ENCODE measurements at places on chromosomes 16 and 17.
A peak's percentile ranks its signal among the peaks of the same experiment; 100 is the strongest.

- DNase-seq: no peak
These were observed 21.7 kb upstream of the DOK4 start for GRCh38 chr16:57508035-57508425.

GRCh38 chr17:57457188-57457587, 200.9 kb downstream of the MSI2 start:
- DNase-seq: no peak

DNA sequence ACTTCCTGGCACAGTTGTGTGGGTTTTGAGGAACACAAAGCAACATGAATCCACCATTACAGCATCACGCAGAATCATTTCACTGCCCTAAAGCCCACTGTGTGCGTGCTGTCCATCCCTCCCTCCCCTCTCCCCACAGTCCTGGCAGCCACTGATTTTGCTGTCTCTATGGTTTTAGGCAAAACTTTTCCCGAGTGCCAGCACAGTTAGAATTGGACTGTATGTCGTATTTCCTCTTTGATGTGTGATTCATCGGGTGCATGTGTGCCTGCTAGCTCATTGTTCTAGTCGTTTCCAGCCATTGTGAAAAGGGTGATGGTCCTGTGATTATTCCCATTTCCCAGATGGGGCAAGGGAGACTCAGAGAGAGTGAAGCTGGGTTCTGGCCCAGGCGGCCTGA, 12.7 kb downstream of the KLHL36 start:
- no peak for DNase-seq

DNA sequence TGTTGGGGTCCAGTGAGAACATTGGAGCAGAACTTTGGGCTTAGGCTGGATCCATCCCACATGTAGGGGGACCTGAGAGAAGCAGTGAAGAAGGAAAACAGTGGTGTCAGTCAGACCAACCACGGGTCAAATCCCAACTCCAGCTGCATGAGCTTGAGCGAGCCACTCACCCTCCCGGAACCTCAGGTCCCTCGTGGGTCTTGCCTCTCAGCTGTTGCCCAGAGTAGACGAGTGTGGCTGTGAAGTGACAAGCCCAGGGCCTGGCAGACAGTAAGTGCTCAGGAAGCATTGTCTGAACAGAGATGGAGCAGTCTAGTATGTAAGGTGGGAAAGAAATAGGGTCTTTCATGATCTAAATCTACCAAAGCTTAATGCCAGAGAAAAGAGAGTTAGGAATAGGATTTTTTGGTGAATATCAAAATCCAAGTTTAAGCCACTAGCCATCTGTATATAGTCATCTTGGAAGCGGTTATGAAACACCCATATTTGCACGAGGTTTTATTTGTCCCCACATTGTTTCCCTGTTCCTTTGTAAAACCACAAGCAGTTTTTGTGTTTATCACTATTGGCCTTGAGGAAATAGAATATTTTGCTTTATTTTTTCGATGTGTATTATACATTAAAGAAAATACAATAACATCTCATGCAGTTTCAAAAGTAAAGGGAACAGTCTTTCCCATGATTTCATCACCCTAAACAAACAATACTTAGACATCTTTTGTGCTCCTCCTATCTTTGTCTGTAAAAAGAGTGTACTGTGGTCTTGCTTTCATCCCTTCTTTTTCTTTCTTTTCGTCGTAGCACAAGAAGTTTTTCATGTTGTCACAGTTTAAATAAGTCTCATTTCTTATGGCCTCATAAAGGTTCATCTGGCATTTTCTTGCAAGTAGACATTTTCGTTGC, 112.0 kb downstream of the CLEC16A start:
- no peak for DNase-seq

- DNase-seq: peak; percentile 37
These were observed 25.2 kb downstream of the TK2 start for GRCh38 chr16:66524601-66525164.

GRCh38 chr16:80947239-80947638, 59.4 kb downstream of the CMC2 start:
- no peak for DNase-seq

DNA sequence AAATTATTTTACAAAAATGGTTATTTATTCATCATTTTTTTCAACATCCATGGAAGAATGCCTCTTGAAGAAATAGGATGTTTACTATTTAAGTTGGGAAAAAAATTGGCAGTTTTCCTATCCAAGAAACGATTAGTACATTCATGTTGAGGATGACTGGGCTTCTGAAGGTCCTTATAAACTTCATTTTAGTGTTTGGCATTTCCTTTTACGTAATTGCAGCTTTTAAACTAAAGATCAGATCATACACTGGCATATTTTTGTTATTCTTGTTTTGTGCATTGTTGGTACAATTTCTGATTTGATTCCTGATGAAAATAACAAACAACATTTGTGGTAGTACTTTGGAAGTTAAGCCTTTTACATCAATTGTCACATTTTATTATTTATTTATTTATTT, 11.5 kb downstream of the KCNJ16 start:
- no peak for DNase-seq

DNA sequence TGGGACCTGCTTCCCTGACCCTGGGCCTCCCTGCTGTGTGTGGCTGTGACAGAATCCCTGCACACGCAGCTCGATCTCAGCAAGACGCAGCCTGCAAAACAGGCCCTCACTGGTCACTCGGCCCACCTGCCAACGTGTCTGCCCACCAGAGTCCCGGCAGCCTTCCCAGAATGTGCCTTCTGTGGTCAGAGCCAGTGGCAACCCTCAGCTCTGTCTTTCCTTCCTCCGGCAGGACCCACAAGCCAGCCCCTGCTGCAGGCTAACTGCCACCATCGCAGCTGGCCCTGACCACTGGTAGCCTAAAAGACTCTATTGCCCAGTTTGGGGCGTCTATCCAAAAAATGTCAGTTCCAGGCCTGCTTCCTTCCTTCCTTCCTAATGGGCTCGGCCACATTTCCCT, 83.2 kb downstream of the LITAF start:
- DNase-seq: no peak

GRCh38 chr17:73560661-73561060, 83.6 kb downstream of the SDK2 start:
- DNase-seq: no peak

DNA sequence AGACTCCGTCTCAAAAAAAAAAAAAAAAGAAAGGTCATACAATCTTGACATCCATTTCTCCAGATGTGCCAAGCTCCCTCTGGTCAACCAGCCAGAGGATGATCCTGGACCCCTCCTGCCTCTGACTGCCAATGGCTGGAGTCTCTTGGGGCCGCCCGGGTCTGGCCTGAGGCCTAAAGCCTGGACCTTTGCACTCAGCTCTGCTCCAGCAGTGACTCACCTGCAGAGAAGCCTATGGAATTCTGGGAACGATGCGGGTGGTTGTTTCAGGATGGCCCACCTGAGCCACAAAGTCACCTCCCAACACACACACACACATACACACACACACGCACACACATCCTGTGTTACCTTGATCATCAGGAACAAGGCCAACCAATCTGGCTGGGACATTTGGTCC, 64.0 kb upstream of the DNAH17 start:
- no peak for DNase-seq

DNA sequence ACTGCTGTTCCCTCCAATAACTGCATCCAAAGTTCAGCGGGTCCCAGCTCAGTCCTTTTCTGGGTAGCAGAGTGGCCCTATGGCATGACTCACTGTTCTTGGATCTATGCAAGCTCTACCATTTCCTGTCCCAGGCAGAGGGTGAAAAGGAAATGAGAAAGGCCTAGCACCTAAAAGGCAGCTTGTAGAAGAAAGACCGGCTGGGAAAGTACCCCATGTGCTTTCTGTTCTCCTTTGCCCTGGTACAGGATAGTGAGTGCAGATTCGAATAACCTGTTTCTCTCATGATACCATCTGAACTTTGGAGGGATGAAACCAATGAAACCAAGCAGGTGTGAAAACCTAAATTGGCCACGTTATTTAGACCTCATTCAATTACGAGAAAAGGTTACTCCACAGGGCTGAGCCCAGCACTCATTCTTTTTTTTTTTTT, 12.7 kb upstream of the HASPIN start:
- peak; percentile 95 for DNase-seq

DNA sequence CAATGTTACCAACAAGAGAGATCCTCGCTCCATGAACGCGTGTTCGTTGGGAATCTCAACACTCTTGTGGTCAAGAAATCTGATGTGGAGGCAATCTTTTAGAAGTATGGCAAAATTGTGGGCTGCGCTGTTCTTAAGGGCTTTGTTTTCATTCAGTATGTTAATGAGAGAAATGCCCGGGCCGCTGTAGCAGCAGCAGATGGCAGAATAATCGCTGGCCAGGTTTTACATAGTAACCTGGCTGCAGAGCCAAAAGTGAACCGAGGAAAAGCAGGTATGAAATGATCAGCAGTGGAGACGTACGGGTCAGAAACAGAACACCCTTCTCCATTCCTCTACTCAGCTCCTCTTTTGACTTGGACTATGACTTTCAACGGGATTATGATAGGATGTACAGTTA, 13.3 kb downstream of the SOCS1 start:
- DNase-seq: no peak

GRCh38 chr17:77393274-77393600, 252.5 kb downstream of the SEC14L1 start:
- no peak for DNase-seq

DNA sequence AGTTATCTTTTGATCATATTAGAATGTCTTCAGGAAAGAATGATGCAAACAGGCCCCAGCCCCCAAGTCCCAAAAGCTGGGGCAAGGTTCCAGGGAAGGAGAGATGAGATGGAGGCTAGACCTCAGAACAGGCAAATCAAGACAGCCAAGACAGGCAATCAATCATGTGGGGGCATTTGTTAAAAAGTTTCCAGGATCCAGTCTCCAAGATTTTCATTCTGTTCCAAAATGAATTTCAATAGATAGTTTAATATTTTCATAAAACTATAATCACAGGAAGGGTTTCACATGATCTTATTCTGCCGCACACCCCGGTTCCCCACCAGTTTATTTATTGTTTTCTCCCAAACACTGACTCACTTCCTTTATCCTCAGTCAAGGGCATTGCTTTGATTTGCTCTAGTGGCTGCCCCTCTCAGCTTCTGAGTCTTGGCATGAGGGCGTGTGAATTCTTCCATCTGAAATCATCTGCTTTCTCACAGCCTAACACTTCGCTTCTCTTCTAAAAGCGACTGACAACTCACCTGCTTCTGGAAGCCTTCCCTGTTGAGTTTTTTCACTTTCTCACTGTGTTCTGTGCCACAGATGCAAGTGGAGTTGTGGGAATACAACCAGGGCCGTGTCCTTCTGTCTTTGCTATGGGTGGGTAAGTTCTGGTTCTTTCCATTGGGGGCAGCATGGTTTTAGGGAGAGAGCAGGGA, 12.2 kb upstream of the TERF2 start:
- DNase-seq: no peak

- no peak for DNase-seq
These were observed 63.2 kb downstream of the IQCK start for GRCh38 chr16:19781226-19781625.

- no peak for DNase-seq
These were observed 14.2 kb downstream of the NFAT5 start for GRCh38 chr16:69579783-69580481.

GRCh38 chr17:45345246-45345553, 28.4 kb upstream of the MAP3K14 start:
- DNase-seq: no peak

DNA sequence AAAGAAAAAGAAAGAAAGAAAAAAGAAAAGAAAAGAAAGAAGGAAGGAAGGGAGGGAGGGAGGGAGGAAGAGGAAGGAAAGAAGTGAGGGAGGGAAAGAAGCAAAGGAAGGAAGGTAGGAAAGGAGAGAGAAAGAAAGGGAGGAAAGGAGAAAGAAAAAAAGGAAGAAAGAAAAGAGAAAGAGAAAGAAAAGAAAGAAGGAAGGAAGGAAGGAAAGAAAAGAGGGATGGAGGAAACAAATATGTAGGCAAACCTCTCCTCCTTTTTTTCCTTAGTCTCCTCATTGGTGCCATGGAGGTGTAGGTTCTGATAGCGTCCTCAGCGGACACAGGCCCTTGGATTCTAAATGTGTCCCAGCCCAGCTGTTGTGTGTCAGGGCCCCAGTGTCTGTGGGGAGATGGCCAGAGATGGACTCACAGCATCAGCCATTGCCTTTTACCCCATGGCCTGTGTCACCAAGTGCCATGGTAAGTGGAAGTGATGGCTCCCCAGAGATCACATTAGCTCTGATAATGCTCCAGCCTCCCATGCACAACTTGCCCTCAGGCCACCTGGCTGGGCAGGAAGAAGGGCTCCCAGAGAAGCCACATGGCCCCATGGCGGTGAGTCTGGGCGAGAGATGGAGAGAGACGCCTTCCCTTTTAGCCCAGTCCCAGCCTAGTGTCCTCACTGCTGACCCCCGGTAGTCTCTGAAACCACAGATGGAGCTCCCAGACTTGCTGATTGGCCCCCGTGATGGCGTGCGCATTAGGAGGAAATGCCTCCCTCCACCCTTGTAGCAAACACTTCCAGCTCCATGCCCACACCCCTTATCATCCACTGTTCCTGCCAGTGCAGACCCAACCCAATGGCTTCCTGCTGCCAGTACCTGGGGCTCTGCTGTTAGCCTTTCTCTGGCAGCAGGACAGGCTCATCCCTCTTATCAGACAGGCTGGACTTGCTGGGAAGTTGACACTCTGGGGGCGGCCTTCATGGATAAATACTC, 3.7 kb upstream of the SLC6A2 start:
- no peak for DNase-seq

- DNase-seq: peak; percentile 12
These were observed 29.4 kb downstream of the TANC2 start for GRCh38 chr17:62995377-62995885.

- no peak for DNase-seq
These were observed 2.3 kb downstream of the E2F4 start for GRCh38 chr16:67194260-67194659.

DNA sequence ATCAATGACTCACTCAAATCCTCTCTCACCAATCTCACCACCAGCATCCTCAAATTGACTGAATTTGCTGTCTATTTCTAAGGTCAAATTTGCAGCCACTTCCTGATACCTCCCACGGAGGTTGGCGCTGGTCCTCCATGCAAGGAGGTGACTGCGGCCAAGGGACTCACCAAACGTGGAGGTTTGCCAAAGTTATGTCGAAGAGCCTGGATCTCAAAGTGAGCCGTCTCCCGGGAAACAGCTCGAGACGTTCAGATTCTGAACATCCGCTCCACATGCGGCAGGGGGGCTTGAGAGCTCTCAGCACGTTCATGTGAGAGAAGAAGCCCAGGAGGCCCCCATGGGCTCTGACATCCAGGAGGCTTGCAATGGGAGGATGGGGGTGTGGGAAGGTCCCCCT, 22.6 kb downstream of the LGALS3BP start:
- no peak for DNase-seq

- DNase-seq: peak; percentile 56
These were observed 5.2 kb downstream of the PECAM1 start for GRCh38 chr17:64385187-64386083.

GRCh38 chr16:85291302-85292148, 179.3 kb upstream of the CIBAR2 start:
- DNase-seq: no peak
